Mesenchymal stem cell (in vitro differentiated cells and primary cell): ENCODE measurements at places on chromosomes 11 and 22.
A peak's percentile ranks its signal among the peaks of the same experiment; 100 is the strongest.

DNA sequence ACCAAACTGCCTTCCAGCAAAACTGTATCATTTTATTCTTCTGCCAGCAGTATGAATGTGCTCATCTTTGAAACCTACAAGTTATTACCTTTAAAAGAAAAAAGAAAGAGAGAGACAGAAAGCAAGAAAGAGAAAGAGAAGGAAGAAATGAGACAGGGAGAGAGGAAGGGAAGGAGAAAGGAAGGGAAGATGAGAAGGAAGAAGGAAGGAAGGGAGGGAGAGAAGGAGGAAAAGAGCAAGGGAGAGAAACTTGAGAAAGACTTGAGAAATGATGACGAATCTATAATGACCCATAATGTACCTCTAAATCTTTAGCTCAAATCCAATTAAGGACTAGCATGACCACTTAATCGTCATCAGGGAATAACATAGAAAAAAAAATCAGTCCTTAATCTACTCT is 11.4 kb upstream of the JAML start:
- no peak overlapping the region for H3K27ac ChIP-seq
- H3K4me1 ChIP-seq, result no peaks in the 10 kb centered on the region
- H3K4me3 ChIP-seq, result no peak overlapping the region
- no peak for DNase-seq
- no peaks in the 10 kb centered on the region for H3K36me3 ChIP-seq

DNA sequence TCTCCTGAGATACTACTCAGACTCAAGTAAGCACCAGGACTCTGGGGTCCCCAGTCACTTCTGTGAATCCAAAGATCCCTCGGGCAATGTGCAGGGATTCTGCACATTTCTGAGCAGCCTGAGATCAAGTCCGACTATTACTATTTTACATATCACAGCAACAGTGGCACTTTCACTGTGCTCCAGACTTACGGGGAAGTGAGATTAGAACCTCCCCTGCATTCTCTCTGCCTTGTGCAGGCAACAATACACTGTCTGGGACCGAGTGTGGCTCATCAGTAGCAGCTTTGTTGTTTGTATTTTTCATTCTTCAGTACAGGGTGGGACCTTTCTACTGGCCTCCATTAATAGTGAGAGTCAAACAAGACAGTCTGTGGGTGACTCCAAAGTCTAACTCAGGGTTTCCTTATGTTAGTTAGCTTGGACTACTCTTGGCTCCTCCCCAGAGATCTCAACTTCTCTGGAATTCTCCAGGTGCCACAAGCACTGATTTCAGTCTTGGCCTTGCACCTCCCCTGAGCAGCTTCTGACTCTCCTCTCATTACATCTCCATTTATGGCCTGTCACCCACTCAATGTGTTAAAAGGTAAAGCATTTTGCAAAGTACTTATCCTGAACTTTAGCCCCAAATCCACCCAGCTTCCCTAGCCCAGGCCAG is 76.2 kb upstream of the TOP3B start:
- H3K4me3 ChIP-seq, result no peak overlapping the region
- H3K36me3 ChIP-seq, result no peaks in the 10 kb centered on the region
- no peaks in the 10 kb centered on the region for H3K4me1 ChIP-seq

DNA sequence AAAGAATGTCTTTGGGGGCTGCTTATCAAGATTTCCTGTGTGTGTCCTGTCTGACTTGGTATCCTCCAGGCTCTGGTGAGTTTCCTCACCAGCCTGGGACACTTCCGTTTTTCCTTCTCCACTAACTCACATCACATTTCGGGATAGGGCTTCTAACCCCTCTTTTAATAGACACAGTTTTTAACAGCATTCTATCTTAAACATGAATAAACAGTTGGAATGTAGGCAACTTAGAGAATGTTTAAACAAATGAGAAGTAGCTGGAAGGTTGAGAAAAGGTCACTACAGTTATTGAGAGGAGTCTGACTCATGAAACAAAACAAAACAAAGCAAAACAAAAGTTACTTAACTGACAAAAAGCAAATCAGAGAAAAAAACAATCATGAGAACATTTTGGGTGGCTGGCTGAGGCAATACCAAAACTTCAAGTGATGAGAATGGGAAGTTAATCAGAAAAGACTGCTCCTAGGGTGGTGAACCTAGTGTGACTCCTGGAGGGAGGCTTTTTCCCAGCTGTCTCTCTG is 64.7 kb upstream of the CTSC start:
- H3K27me3 ChIP-seq, result no peaks in the 10 kb centered on the region
- no peaks in the 10 kb centered on the region for H3K36me3 ChIP-seq
- H3K4me3 ChIP-seq, result peak overlapping the region; percentile 5
- peaks cover 5% of the 10 kb centered on the region for H3K4me1 ChIP-seq
- DNase-seq, result peak; percentile 88
- peak overlapping the region; percentile 88 for H3K27ac ChIP-seq

DNA sequence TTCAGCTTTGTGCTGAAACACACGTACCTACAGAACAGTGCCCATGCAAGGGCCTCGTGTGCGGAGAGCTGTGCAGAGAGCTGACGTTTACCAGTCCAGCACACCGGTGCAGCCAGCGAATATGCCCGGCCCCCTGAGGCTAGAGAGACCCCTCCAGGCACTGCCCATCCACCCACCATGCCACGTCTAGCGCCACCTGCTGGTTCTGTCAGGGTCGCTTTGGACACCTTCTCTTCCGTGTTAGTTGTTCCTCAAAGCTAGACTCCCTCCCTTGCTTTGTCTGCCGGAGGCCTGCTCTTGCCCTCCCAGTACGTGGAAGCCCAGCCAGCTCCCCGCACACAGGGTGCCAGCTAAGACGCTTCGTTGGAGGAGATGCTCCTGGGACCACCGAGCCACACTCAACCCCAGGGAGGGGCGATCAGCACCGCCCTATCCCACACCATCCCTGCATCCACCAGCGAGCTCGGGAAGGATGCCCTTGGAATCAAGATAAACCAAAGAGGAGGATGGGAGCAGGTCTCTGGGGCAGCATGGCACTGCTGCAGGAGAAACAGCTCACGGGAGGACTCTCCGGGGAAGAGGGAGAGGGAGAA is 43.4 kb downstream of the CPT1A start:
- no peaks in the 10 kb centered on the region for H3K27me3 ChIP-seq
- H3K4me1 ChIP-seq, result no peaks in the 10 kb centered on the region
- DNase-seq, result peak; percentile 22
- H3K36me3 ChIP-seq, result peaks cover 33% of the 10 kb centered on the region

DNA sequence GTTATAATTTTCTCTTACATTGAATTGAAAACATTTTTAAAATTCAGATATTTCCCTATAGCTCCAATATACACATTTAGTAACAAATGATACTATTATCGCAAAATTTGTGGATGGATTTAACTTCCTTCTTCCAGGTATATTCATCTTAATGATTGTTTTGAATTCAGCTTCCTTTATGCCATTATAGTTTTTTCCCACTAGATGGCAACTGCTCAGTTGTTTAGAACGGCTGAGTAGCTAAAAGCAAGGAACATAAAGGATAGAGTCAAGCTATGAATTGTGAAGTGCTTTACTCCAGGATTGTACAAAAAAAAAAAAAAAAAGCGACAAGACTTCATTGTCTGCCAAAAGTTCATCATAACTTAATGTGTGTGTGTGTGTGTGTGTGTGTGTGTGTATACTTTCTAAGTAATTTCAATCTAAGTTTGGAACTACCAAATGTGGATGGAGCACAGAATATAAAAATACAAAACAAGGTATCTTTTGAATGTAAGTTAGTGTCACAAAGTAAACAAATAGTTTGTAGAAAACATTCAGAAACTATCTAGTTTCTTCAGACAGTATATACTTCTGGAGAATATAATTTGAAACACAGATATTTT is 846.4 kb downstream of the DLG2 start:
- no peaks in the 10 kb centered on the region for H3K4me1 ChIP-seq
- no peaks in the 10 kb centered on the region for H3K36me3 ChIP-seq
- peak; percentile 18 for DNase-seq
- H3K27me3 ChIP-seq, result no peaks in the 10 kb centered on the region
- H3K4me3 ChIP-seq, result no peak overlapping the region

GRCh38 chr11:105923807-105924206 is 98.2 kb downstream of the MSANTD4 start:
- DNase-seq, result no peak
- no peaks in the 10 kb centered on the region for H3K36me3 ChIP-seq

- H3K27ac ChIP-seq, result no peak overlapping the region
- H3K4me3 ChIP-seq, result no peak overlapping the region
- peaks cover 23% of the 10 kb centered on the region for H3K27me3 ChIP-seq
These were observed 112.4 kb downstream of the PDE2A start for GRCh38 chr11:72561856-72562255.
